Progenitor cell of endocrine pancreas (in vitro differentiated cells): ENCODE measurements at places on chromosomes 11 and 22. TPM values are rescaled to one million over a fixed set of nuclear protein-coding genes. Genes with fewer than 3 reads are reported as not detected.

DNA sequence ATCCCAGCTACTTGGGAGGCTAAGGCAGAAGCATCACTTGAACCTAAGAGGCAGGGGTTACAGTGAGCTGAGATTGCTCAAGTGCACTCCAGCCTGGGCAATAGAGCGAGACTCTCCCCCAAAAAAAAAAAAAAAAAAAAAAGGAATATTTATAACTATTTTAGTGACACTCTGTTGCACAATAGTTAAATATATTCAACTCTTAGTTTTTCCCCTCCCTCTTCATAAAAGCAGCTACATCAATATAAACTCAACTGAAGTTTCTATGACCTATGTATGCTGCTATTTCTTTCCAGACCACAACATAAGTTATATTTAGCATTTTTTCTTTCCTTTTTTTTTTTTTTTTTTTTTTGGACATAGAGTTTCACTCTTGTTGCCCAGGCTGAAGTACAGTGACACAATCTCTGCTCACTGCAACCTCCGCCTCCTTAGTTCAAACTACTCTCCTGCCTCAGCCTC is 19.2 kb downstream of the CELF1 start:
- DNase-seq, result no peak

DNA sequence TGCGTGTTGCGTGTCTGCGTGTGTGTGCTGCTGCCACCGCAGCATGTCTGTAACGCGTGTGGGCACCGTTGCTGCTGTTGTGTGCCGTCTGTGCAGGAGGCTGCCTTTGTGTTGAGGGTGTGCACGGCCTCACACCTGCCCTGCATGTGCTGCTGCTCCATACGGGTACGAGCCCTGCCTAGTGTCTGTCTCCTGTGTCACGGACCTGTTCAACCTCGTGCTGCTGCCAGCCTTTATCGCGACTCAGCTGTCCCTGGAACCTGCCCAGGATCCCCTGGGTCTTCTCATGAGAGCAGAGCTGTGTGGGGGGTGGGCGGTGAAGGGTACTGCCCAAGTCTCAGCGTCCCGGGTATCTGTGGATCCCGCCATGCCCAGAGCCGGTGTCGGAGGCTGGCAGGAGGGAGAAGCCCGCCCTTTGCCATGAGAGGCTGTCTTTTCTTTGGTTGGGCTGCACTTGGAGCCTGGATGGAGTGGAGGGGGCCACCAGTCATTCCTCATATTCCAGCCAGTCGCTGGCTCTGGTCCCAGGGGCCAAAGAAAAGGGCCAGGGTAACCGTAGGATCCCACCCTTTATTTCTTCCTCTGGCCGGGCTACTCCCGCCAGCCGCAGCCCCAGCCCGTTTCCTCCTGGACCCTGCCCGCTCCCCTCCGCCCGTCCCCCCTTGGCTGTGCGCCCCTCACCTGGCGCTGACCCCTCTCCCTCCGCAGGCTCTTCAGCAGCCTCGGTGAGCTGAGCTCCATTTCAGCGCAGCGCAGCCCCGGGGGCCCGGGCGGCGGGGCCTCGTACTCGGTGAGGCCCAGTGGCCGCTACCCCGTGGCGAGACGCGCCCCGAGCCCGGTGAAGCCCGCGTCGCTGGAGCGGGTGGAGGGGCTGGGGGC is 7.8 kb upstream of the ACR start:
- DNase-seq, result no peak

GRCh38 chr11:61910187-61911127 is 6.9 kb downstream of the RAB3IL1 start:
- DNase-seq, result no peak

DNA sequence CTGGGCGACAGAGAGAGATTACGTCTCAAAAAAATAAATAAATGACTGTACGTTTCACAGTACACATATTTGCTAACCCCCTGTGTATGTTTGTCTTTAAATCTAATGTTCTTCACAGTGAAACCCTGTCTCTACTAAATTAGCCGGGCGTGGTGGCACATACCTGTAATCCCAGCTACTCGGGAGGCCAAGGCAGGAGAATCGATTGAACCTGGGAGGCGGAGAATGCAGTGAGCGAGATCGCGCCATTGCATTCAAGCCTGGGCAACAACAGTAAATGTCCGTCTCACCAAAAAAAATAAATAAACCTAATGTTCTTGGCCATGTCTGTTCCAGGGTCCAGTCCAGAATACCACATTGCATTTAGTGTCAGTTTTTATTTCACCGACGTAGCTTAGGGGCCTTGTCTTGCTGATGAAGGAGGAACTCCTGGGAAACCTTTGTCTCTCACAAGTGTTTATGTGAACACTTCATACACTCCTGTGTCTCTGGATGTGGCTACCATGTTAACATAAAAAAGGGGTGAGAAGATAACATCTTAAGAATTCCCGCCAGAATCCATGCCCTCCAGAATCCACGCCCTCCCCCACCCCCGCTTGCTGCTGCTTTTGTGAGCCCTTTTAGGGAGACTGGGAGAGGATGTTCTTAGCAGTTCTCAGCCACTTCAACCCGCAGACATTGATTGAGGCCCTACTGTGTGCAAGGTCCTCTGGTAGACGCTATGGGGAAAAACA is 5.0 kb upstream of the SERHL2 start:
- no peak for DNase-seq

GRCh38 chr11:61955422-61956135 is 5.4 kb downstream of the BEST1 start:
- no peak for DNase-seq

- DNase-seq, result no peak
Observed at GRCh38 chr11:30342736-30343166, 19.8 kb downstream of the ARL14EP start.

- no peak for DNase-seq
Observed at GRCh38 chr22:38046070-38046748, 11.0 kb upstream of the PICK1 start.

DNA sequence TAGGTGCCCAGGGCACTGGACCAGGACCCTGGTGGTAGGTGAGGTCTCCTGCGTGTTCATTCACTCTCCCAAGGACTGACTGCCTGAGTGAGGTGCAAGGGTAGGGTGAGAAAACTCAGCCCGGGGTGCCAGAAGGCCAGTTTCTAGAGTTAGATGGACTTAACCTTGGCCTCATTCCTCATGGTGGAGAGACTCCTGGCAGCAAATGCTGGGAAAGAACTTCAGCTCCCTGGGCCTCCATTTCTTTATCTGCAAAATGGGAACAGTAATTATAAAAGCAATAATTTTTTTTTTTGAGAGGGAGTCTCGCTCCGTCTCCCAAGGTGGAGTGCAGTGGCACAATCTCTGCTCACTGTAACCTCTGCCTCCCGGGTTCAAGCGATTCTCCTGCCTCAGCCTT is 47.7 kb downstream of the TRIOBP start:
- DNase-seq, result no peak

DNA sequence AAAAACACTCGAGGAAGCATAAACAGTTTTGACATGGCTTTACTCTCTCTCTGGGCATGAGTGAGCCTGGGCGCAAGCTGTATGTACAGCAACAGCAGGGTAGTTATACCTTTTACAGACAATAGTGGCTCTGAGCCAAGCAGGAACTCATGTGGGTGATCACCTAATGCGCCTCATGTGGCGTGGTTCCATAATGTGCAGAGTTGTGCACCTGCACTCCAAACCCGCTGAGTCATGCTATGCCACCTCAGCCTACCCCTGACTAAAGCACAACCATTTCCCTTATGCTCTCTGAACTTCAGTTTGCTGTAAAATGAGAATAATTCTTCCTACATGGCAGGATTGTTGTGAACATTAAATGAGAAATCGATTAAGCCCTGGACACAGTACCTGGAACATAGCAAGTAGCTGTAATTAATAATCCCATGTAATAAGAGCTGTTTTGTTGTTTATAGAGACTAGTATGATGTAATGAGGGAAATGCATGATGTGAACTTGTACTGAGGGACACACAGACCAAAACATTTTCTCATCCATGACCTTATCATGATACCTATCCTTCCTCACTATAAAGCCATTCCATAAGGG is 71.6 kb downstream of the CCDC34 start:
- no peak for DNase-seq

C22orf42 gene
- 13.2 and 13.9 TPM in 2 replicates for total RNA-seq

FXYD2 gene
- total RNA-seq, result 7.4 and 7.7 TPM in 2 replicates

CELSR1 gene
- total RNA-seq, result 20.9 and 21.0 TPM in 2 replicates

FAM227A gene
- total RNA-seq, result 18.3 and 18.6 TPM in 2 replicates

DNAJB7 gene
- not detected in 2 replicates for total RNA-seq

MLC1 gene
- total RNA-seq, result not detected in 2 replicates

LMO2 gene
- total RNA-seq, result 0.36 and 0.55 TPM in 2 replicates
